ENCODE measurements at places on chromosomes 7 and 10.

- no peak for DNase-seq
These were observed 58.6 kb downstream of the RAMP3 start for GRCh38 chr7:45216181-45216580.

GRCh38 chr10:26540601-26541000 is 102.5 kb downstream of the APBB1IP start:
- DNase-seq, result peak; percentile 41

GRCh38 chr10:8444630-8445029 is 390.1 kb downstream of the GATA3 start:
- no peak for DNase-seq

GRCh38 chr10:77228559-77228958 is 409.0 kb downstream of the KCNMA1 start:
- DNase-seq, result no peak

DNA sequence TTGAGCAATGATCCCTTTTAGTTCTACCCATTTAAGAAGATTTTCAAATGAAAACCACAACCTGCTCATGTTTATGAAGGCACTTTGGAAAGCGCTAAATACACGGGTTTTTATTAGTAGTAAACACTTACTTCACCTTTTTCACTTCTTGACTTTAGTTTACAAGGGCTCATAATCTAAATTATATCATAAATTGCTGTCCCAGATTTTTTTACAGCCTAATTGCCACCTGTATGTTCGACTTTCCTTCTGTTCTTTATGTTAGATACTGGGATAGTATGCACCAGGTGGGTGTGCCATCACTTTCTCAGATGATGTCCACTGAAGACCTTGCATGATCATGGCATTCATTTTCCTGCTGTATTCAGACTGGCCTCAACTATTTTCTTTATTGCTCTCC is 22.5 kb downstream of the CFTR start:
- DNase-seq, result no peak

GRCh38 chr7:69757981-69758430 is 159.7 kb downstream of the AUTS2 start:
- DNase-seq, result no peak

DNA sequence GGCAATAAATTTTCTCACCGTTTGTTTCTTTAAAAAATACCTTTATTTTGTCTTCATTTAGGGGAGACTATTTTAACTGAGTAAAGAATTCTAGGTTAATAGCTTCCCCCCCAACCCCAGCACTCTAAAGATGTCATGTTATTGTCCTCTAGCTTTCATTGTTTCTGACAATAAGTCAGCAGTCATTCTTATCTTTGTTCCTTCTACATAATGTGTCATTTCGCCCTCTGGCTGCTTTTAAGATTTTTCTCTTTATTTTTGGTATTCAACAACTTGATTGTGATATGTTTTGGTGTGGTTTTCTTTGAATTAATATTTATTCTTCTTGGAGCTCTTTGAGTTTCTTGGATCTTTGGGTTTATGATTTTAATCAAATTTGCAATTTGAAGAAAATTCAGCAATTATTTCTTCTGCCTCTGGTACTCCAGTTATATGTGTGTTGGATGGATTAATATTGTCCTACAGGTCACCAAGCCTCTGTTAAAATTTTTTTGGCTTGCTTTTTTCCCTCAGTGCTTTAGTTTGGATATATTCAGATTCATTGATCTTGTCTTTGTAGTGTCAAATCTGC is 64.6 kb upstream of the ELN start:
- no peak for DNase-seq

DNA sequence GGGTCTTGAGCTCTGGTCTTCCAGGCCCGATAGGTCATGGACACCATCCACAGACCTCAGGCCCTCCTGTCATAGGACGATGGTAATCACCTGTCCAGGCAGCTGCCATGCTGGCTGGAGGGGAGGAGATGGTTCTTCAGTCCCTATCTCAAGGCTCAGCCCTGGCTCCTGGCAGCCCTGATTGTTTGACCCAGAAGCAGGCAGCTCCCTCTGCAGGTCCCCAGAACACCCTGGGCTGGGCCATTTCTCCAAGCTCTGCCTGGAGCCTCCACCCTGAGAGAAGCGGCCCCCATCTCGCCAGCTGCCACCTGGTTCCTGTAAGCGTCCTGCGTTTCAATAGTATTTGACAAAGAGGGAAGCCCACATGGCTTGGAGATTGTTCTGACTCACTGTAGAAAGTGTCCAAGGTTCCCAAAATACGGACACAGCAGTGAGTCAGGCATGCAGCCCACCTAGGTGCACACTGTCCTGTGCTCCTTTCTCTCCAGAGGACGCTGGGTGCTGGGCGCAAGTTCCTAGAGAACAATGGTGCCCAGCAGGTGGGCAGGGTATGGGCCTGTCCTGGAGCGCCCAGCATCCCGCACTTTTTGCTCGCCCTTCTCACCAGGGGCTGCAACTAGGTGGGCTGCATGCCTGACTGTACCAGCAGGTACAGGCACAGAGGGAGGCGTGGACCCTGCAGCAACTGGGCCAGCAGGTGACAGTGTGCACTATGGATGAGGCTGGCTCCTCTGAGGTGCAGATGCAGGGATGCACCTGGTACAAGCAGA is 72.4 kb upstream of the EBF3 start:
- no peak for DNase-seq

DNA sequence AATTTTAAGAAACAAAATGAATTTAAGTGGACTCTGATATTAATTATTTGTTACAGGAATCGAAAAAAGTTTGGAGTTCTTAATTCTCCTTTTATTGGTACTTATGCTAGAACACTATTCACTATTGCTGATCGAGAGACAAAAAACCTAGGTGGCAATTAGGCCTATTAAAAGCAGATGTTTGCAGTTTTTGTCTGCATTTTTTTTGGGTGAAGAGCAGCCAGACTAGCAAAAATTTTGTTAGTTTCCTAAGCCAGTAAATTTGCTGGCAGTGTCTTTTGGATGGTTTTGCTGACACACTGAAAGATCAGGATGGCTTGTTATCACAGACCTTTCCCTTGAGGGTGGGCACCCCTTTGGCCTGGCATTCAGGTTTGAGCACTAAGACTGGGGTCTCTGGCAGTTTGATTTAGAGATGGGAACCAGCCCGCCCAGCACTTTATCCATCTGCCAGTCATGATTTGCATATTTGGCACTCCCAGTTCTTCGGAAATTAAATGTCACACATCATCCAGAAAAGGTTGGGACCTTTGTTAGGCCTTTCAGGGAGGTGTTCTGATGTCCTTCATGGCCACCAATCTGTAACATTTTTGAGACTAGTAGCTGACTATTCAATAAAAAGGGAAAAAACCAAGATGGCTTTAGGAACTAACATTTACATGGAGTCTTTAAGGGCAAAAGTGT is 57.3 kb downstream of the INPP5F start:
- no peak for DNase-seq

GRCh38 chr7:25503306-25503705 is 275.0 kb upstream of the NPVF start:
- no peak for DNase-seq

- no peak for DNase-seq
These were observed 127.6 kb downstream of the TNS3 start for GRCh38 chr7:47454069-47454973.

DNA sequence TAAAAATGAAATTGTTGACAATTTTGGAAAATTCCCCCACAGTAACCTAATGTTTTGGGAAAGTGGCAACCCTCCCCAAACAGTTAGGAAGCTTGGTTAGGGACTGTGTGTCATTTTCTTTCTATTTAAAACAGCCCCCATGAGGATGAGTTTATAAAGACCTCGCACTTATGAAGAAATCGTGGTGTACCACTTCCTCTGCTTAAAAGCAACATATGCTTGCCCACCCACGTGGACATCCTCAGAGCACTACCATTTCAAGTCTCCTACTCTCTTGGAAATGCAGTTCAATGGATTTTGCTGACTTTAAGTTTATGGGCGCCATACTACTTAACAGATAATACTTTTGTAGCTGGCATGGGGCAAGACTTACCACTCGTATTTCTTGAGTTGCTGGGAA is 223.8 kb downstream of the DYNC1I1 start:
- no peak for DNase-seq

DNA sequence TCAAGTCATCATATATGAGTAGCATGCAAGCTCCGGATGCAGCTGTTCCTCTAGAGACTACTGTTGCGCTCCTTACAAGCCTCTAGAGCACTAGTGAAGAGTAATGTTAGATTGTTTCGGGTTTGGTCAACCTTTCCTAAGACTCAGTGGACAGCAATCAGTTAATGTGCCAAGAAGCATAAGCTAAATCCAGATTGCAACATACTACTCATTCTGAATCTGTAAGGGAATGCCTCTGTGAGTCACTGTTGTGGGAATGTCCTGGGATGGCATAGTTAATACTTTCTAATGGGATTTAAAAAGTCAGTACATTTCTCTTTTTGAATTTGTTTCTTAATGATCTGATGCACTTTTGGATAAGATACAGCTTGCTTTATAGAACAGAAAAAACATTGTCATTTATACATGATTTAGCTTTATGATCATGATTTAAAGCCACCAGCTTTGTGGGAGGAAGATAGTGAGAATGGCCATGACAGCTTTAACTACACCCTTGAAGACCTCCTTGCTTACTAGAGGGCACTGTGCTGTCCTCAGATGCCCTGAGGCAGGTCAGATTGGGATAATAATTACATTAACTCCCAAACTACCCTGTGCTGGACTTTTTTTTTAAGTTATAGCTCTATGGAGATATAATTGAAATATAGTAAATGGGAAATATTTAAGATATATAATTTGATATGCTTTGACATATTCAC is 138.4 kb downstream of the SDK1 start:
- DNase-seq, result no peak

DNA sequence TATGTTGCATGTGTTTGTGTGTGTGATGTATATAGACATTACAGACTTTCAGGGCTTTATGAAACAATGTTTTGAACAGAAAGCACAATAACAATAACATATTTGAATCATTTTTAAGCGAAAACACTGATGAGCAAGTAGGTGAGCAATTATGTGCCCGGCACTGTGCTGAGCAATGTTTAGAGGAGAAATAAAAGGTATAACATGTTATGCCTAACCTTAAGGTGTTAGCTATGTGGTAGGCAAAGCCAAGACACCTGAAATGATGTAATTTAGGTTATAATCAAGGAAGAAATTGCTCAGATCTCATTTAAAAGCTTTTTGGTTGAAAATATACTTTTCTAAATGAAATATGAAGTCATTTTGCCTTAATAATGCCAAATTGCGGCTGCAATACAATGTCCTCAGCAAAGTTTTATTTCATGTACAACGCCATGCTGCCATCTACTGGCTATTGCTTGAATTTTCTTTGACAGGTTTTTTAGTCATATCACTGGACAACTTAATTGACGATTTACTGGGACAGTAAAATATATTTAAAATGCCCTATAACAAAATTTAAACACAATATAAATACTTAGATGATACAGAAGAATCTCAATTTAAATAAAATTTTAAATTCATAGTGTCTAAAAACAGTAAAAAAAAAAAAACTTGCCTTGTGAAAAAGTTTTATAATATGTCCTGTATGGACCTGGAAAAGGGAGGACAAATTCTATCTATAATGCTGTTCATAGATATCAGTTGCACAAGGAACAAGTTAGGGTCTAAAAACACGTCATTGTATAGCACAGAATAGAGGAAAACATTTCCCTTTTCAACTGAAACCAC is 131.1 kb upstream of the CDK1 start:
- DNase-seq, result peak; percentile 57

DNA sequence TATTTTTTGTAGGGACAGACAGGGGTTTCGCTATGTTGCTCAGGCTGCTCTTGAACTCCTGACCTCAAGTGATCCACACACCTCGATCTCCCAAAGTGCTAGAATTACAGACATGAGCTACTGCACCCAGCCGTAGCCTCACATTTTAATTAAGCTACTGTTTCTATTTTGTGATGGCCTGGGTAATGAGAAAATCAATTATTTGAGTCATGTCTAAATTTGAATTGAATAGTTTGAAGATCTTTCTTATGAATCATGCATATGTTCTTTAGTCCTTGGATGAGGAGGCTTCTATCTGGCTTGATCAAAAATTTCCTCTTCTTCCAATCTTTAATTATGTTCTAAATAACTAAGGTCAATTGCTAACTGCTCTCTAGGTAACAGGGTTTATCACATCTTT is 175.0 kb downstream of the REEP3 start:
- no peak for DNase-seq

DNA sequence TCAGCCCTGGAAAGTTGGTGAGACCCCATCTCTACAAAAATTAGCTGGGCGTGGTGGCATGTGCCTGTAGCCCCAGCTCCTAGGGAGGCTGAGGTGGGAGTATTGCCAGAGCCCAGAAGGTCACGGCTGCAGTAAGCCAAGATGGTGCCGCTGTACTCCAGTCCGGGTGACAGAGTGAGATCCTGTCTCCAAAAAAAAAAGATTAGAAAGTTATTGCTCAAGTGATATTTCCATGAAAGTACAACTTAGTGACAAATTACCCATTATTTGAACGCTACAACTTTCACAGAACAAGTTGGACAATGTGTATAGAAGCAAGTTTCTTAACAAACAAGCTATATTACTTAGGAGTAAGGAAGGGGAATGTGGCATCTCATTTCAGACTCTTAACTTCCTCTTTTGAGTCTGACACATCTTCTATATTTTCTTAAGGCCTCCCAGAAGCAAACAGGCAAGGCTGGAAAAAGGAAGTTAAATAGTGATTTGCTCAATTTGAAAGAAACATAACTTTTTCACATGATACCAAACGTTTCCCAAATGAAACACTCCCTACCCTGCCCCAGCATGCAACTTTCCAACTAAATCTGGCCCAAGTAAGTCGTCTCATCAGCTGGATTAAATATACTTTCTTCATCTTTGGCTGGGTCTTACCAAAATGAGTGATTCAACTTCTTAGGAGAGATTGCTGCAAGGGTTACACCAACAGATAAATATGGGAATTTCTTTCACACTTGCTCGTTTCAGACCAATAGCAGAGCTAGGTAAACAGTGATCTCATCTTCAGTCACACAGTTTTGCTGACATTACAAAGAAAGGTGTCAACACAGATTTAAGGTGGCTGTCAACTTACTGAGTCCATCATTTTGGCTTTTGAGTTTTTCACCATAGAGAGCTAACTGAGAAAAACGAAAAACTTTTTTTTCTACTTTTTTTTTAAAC is 66.3 kb upstream of the KLF6 start:
- peak; percentile 97 for DNase-seq

GRCh38 chr10:112362833-112363232 is 11.1 kb upstream of the ACSL5 start:
- DNase-seq, result no peak

GRCh38 chr10:62912086-62912485 is 95.9 kb upstream of the EGR2 start:
- peak; percentile 12 for DNase-seq

DNA sequence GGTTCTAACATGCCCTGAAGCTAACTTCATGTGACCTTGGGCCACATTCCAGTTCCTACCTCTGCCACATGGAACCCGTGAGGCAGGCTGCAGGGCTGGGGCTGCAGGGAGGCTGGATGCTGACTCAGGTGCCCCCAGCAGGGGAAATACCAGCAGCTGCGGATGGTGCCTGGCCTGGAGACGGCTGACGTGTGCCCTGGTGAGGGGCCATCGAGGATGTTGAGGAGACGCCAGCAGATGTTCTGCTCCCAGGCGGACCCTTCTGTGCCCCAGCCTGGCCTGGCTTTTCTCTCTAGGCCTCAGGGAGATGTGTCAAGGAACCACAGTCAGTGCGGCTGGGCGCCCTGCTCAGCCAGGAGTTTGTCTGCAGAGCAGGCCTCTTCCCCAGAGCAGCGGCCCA is 8.8 kb downstream of the BAG3 start:
- DNase-seq, result no peak

- DNase-seq, result no peak
These were observed 41.9 kb downstream of the MGAM2 start for GRCh38 chr7:142153400-142153799.

Data from inflammatory macrophage treated with lipopolysaccharide for 4 hours (primary cell).